ENCODE measurements at places on chromosomes 3 and 15. TPM values are rescaled to one million over a fixed set of nuclear protein-coding genes. Genes with fewer than 3 reads are reported as not detected.

DNA sequence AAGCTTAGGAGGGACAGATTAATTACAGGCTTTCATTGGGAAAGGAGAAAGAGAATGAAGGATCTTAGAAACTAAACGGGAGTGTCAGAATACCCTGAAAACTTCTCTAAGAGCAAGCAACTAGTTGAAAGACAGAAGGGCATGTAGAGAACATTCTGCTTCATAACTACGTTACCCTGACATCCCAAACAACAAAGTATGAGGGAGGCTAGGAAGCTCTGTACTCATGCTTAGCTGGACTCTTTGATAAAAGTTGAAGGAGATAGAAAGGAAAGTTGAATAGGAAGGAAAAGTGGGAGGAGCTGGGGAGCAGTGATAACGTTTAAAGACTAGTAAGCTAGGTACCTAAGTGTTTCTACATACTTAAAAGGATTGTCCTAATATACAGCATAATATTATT is 64.2 kb downstream of the SEMA6D start:
- no peak overlapping the region for H3K27ac ChIP-seq
- DNase-seq = no peak

DNA sequence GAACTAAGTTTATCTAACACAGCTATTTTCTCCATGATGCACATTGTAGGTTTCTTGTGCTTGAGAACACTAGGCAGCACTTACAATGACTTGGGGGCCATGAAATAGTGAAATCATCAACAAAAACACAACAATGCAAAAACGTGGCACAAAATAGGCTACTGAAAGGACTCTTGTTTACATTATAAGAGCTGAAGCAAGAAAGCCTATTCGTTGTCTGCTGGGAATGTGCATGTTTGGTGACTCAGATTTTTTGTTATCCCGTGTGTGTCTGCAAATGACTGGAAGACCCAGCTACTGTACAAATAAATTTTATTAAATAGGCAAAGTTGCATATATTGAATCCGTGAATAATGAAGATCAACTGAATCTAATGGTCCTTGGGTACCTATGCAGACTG is 85.0 kb downstream of the TCF12 start:
- H3K27ac ChIP-seq = no peak overlapping the region
- H3K27me3 ChIP-seq = no peaks in the 10 kb centered on the region
- H3K36me3 ChIP-seq = no peaks in the 10 kb centered on the region
- no peak for DNase-seq

GRCh38 chr15:45868109-45868691 is 233.4 kb downstream of the SQOR start:
- H3K4me3 ChIP-seq = no peak overlapping the region
- no peak for DNase-seq
- no peaks in the 10 kb centered on the region for H3K4me1 ChIP-seq

GRCh38 chr3:47410801-47411646 is 30.2 kb downstream of the PTPN23 start:
- H3K36me3 ChIP-seq = peaks cover 88% of the 10 kb centered on the region
- no peak overlapping the region for H3K4me3 ChIP-seq
- DNase-seq = no peak
- H3K27ac ChIP-seq = no peak overlapping the region
- H3K4me1 ChIP-seq = no peaks in the 10 kb centered on the region

- H3K4me3 ChIP-seq = no peak overlapping the region
- H3K4me1 ChIP-seq = peaks cover 19% of the 10 kb centered on the region
- H3K36me3 ChIP-seq = no peaks in the 10 kb centered on the region
- no peak overlapping the region for H3K27ac ChIP-seq
- peaks cover 17% of the 10 kb centered on the region for H3K27me3 ChIP-seq
These were observed 487 bp downstream of the DUOX2 start for GRCh38 chr15:45113380-45113990.

GRCh38 chr15:51796847-51797401 is 32.5 kb upstream of the TMOD3 start:
- no peak overlapping the region for H3K4me3 ChIP-seq
- H3K27ac ChIP-seq = no peak overlapping the region
- DNase-seq = no peak
- H3K4me1 ChIP-seq = peaks cover 15% of the 10 kb centered on the region
- H3K36me3 ChIP-seq = peaks cover 9% of the 10 kb centered on the region

DNA sequence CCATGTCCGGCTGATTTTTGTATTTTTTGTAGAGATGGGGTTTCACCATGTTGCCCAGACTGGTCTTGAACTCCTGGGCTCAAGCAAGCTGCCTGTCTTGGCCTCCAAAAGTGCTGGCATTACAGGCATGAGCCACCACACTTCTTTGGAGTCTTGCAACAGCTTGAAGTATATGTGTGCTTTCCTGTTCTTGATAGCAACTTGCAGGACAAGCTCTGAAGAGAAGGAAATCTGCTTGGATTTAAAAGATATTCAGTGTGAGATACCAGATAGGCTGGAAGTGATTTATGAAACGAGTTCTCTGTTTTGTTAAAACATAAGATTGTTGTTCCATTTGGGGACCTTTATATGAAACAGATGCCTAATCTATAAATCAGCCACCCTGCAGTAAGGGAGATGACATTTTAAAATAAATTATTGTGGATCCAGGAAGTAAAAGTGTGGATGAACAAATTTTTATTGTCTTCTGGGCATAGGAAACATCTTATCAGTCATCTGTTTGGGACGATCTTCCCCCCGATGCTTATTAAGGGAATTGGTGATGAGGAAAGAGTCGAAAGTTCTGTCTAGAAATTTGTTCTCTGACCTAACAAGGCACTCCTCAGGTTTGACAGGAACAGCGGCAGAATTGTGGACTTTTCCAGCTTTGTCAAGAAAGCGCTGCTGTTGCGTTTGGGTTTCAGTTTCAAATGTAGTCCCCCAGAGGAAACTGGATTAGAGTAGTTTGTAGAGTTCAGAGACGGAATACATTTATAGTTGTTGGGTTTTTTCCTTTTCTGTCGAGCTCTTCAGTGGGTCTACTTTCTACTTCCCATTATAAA is 53.7 kb upstream of the MAGI1 start:
- no peaks in the 10 kb centered on the region for H3K4me1 ChIP-seq
- no peak overlapping the region for H3K4me3 ChIP-seq
- no peak overlapping the region for H3K27ac ChIP-seq
- no peaks in the 10 kb centered on the region for H3K27me3 ChIP-seq
- H3K36me3 ChIP-seq = no peaks in the 10 kb centered on the region

DNA sequence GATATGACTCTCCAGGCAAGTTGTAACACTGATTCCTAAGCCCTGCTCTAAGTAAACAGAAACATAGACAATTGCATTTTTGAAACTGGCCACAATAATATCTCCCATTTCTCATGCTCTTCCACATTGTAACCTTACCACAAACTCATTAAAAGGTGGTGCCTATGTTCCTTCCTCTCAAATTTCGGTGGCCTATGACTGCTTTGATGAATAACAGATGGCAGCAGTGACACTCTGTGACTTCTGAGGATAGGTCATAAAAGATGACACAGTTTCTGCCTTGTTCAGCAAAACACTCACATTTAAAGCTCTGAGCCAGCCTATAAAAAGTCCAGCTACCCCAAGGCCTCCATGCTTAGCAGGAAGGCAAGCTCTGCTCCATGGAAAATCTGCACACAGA is 195.2 kb downstream of the EFHB start:
- H3K36me3 ChIP-seq = no peaks in the 10 kb centered on the region
- no peaks in the 10 kb centered on the region for H3K27me3 ChIP-seq
- no peak overlapping the region for H3K4me3 ChIP-seq
- no peak for DNase-seq

DNA sequence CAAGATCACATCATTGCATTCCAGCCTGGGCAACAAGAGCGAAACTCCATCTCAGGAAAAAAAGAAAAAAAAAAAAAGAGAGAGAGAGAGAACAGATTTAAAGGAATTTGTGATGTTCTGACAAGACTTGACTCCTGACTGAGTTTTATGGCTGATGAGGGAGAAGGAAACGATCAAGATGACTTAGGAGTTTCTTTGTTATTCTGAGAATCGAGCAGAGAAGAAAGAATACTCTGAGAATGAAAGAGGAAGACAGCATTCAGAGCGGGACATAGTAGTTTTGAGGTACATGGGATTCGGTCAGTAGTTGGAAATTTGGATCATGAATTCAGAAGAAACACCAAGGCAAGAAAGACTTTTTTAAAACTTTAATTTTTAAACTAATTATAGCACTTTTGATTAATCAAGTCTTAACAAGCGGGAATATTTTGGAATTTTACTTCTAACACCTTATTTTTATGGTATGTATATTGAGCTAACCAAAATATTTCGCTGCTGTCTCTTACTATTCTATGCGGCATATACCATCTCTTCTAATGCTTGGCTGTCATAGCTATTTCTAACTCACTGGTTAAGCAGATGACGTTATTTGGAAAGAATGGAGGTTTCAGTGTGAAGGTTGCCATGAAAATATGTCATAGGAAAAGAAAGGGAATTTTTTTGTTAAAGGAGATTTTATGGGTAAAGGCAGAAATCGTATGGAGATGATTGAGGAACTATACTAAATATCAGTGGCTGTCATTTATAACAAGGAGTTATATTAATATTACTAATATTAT is 644.1 kb downstream of the RBMS3 start:
- H3K4me1 ChIP-seq = peaks cover 45% of the 10 kb centered on the region
- DNase-seq = no peak
- no peaks in the 10 kb centered on the region for H3K36me3 ChIP-seq
- H3K27me3 ChIP-seq = no peaks in the 10 kb centered on the region

DNA sequence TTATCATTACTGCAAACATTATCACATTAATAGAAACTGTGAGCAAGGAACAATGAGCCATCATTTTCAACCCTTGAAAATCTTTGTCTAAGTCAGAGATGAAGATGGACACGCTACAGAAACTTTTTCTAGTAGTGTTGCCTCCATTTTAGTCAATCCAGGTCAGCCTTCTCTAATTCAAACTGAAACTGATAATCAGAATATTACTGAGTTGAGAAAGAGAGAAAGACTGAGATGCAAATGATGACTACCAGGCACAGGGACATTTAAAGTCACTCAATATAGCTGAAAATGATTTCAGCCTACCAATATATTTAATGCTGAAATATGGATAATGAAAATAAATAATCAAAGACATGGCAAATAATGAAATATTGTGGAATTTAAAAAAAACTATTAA is 261.4 kb downstream of the GBE1 start:
- no peaks in the 10 kb centered on the region for H3K4me1 ChIP-seq
- H3K27me3 ChIP-seq = no peaks in the 10 kb centered on the region

DNA sequence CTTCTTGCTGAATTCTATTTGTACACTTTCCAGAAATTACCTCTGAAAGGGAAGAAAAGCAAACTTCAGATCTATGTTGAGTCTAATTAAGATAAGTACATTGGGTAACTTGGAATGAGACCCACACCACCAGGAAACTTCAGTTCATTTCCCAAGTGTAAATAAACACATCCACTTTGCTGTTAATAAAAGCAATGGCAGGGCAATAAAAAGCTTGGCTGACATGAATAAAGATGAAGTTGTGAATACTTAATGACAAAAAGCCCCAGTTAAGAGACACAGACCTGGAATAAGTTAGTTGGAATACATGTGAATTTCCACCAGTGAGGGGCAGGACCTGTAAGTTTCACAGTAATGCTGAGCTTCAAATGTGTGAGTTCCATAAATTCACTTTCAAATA is 83.3 kb downstream of the MEX3B start:
- no peaks in the 10 kb centered on the region for H3K4me1 ChIP-seq
- DNase-seq = no peak
- no peak overlapping the region for H3K4me3 ChIP-seq
- no peaks in the 10 kb centered on the region for H3K27me3 ChIP-seq

DNA sequence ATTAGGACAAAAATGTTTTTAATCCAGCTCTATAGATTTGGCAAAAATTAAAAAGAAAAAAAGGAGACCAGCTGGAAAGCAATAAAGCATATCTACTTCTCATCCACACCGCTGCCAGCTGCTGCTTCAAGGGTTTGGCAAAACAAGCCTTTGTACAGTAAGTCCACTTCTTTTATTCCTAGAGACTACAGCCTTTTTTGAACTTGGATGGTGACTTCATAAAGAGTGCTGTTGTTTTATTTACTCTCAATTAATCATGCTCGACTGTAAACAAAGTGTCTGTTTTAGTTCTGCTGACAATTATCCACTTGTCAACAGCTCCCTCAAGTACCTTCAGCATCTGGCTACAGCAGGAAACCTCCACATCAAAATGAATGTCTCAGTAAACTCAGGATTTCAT is 12.3 kb upstream of the FOXB1 start:
- H3K27me3 ChIP-seq = peaks cover 8% of the 10 kb centered on the region
- no peaks in the 10 kb centered on the region for H3K36me3 ChIP-seq
- no peak for DNase-seq

DNA sequence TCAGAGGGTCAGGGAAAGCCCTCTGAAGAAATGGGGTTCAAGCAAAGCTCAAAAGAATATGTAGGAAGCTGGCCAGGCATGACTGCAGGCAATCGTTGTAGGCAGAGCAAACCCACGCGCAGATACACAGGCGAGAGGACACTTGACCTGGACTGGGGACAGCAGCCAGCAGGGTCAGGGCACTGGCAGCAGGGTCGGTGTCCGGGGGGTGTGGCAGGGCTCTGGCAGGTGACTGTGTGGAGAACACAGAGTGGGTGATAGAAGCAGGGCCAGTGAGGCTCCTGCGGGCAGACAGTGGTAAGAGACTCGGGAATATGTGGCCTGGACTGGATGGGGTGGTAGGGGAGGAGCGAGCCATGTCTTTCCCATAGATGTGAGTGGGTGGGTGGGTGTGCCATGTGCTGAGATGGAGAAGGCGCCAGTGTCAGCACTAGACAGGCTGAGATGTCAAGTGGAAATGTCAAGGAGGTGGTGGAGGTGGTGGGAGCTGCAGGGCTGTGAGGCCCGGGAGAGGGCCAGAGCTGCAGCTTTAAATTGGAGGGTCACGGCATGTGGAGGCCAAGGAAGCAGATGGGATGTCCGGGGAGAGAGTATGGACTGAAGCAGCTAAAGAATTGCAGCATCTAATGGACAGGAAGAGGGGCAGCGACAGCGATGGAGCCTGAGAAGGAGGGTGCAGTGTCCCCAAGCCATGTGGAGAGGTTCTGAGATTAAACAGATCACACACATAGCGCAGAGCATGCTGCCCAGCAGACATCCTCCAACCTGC is 13.4 kb downstream of the TMEM43 start:
- peak overlapping the region; percentile 86 for H3K27ac ChIP-seq
- no peak overlapping the region for H3K4me3 ChIP-seq
- peaks cover 54% of the 10 kb centered on the region for H3K36me3 ChIP-seq
- peaks cover 67% of the 10 kb centered on the region for H3K4me1 ChIP-seq

The CLDN16 gene
- not detected for total RNA-seq

The SEMA3G gene
- total RNA-seq = 18.1 TPM

The FOXB1 gene
- total RNA-seq = not detected

The LINGO1 gene
- 0.63 TPM for total RNA-seq

The ALG3 gene
- 52.0 TPM for total RNA-seq

The GP9 gene
- total RNA-seq = not detected

The GOLGA8J gene
- 0.81 TPM for total RNA-seq

The TUSC7 gene
- not detected for total RNA-seq

The GOLGA6L4 gene
- total RNA-seq = 4.9 TPM

The SNTN gene
- total RNA-seq = not detected

The SAMD7 gene
- total RNA-seq = not detected

The C3orf33 gene
- total RNA-seq = 0.92 TPM

The DNAH12 gene
- 0.95 TPM for total RNA-seq

The TMIE gene
- total RNA-seq = not detected

The HHATL gene
- not detected for total RNA-seq

All from thoracic aorta (tissue), 2 donors.